Fibroblast of pulmonary artery (primary cell): ENCODE measurements at places on chromosomes 3 and 15.
A peak's percentile ranks its signal among the peaks of the same experiment; 100 is the strongest.

- no peak for DNase-seq
Observed at GRCh38 chr3:71315431-71315830, 268.1 kb downstream of the FOXP1 start.

GRCh38 chr3:69671082-69671952 is 67.9 kb upstream of the MITF start:
- peak; percentile 72 for DNase-seq

DNA sequence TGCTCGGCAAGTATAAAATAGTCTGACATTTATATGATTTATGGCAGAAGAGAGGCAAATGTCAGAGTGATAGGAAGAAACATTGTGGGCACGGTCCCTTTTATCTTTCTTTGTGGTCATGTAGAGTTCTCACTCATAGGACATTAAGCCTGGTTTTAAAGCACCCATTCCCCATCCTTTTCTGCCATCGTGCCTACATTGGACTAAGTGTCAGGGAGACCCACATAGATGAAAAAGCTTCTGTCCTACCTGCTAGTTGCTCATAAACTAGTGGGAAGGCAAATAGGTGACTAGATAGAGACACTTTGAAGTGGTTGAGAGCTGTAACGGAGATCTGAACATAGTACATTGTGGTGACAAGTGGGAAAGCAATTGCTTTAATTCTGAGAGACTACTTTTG is 155.7 kb downstream of the B3GALNT1 start:
- DNase-seq, result no peak

- no peak for DNase-seq
Observed at GRCh38 chr15:35871812-35872211, 325.8 kb upstream of the DPH6 start.

DNA sequence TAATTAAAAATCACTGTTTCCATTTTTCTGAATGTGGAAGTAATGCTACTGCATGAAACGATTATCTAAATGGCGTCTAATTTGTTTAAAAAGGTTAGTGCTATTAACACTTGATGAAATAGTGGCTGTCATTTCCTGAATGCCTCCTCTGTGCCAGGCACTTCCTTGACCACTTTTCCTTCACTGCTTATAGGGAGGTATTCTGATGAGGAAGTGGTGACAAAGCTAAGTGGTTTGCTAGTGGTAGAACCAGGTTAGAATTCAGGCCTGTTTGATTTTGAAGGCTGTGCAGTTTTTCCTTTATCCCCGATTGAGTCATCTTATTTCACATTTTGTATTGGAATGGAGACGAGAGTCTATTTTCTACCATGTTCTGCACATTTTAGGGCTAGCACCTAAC is 119.0 kb downstream of the USP13 start:
- no peak for DNase-seq

GRCh38 chr15:93515256-93516051 is 426.4 kb upstream of the RGMA start:
- DNase-seq, result no peak

DNA sequence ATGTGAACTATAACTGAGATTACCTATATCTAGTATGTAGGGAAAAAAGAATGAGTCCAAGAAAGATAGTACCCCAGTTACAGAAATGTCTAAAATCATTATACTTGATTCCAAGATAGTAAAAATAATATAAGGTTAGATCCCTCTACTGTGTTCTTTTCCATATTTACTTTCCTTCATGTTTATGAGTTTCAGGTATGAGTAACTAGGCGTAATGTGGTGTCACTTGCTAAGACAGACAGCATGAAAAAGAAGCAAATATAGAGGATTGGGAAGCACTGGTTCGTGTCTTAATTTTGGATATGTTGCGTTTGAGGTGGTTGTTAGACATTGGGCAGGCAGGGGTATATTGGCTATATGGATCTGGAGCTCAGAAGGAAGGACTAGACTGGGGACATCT is 168.1 kb upstream of the PFN2 start:
- DNase-seq, result no peak

GRCh38 chr3:52532517-52532837 is 1.2 kb downstream of the NT5DC2 start:
- DNase-seq, result peak; percentile 76

GRCh38 chr15:64770626-64771025 is 4.8 kb downstream of the RBPMS2 start:
- no peak for DNase-seq

GRCh38 chr3:39879581-39879980 is 70.2 kb downstream of the MYRIP start:
- no peak for DNase-seq

DNA sequence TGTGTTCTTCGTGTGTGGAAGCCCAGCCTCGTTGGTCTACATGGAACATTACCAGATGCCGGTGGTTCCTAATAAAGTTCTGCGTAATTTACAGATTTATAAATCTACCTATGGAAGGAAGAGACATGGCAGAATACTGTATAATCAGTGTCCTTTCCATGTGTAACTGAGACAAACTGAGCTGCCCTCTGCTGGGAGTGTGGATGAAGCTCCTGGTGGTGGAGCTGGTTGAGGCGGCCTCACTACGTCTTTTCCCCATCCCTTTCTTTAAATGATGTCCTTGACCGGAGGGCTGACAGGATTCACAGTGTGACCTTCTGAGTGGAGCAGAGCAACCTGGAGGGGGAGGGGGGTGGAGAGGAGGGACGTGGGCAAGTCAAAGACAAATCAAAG is 267.0 kb upstream of the CHRM5 start:
- DNase-seq, result no peak

DNA sequence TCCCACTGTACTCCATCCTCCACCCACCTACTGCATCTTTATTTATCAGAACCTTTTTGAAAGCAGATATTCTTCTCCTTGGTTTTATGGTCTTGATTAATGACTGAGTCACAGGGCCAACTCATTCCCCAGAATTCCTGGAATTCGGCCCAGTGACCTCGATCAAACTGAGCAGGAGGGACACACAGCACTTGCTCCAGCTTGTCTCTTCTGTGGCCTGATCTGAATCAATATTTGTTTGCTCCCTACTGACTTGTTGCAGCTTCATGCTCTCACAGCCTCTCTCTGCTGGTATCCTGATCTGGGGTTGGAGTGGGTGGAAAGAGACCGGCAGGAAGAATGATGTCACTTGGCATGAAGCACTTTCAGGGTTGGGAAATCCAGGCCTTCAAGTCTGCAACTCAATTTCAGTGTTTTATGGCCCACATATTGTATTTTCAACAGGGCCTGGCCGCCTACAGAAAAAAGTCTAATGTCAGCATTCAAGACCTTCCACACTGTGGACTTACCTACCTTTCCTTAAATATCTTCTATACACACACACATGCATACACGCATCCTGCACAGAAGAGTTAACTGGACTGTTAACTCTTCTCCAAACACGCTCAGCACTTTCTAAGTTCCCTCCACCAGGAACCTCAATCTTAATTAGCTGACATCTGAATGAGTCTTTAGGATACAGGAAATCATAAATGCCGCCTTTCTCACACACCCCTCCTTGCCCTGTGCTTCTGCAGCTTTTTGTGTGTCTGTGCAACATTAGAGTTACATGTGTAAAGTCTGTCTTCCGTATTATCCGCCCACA is 4.6 kb downstream of the ANXA2 start:
- peak; percentile 98 for DNase-seq

GRCh38 chr3:170594528-170594927 is 8.7 kb upstream of the SLC7A14 start:
- no peak for DNase-seq

GRCh38 chr15:62997441-62997840 is 45.1 kb upstream of the TPM1 start:
- no peak for DNase-seq

- peak; percentile 87 for DNase-seq
Observed at GRCh38 chr3:46488735-46489361, 8.9 kb upstream of the RTP3 start.

- peak; percentile 30 for DNase-seq
Observed at GRCh38 chr15:72783004-72783639, 436 bp downstream of the ADPGK start.

DNA sequence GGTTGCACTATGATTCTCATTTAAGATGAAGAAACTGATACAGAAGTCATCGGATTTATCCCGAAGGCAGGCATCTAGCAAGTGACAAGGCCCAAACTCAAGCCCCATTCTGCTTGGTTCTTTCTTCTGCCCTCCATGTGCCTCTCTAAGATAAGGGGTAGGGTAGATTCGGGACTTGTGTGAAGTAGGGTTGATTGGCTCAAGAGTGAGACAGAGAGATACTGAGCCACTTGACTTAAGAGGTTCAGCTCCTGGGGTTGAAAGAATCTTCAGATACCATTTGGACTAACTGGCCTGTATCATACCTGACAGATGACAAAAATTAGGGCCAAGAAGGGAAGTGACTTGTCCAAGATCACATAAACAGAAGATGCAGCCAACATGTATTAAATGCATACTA is 891 bp downstream of the RFT1 start:
- DNase-seq, result no peak

- no peak for DNase-seq
Observed at GRCh38 chr15:39783244-39783820, 691 bp upstream of the FSIP1 start.

DNA sequence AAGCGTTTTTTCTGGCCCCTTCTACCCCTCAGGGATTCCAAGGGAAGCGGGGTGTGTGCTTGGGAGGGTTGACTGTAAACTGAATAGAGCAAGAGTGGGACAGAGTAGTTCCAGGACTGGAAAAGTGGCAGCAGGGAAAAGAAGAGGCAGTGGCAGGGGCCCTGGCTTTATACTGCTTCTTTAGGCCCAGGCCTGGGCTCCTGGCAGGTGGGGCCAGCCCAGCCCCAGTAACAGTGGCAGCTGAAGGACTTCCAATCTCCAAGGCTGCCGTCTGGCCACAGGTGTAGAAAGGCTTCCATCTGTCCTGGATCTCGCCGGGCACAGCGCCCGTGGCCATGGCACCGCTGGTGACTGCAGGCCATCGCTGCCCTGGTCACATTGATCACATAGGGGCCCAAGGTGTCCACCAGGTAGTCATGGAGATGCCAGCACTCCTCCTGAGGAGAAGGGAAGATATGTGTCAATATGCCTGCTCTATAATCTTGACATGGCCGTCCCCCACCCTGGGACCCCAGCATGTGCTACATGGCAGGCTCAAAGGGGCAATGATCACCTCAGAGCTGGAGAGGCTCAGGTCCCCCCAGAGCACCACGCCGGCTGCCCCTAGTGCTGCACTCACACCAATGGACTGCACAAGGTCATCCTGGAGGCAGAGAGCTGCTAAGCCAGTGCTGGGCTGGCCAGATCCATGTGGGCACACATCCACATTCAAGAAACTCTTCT is 1.0 kb upstream of the IFRD2 start:
- DNase-seq, result no peak
